ENCODE measurements at places on chromosomes 4 and X.

GRCh38 chr4:39319676-39320075 lies 46.5 kb downstream of the RFC1 start:
- no peak for DNase-seq

DNA sequence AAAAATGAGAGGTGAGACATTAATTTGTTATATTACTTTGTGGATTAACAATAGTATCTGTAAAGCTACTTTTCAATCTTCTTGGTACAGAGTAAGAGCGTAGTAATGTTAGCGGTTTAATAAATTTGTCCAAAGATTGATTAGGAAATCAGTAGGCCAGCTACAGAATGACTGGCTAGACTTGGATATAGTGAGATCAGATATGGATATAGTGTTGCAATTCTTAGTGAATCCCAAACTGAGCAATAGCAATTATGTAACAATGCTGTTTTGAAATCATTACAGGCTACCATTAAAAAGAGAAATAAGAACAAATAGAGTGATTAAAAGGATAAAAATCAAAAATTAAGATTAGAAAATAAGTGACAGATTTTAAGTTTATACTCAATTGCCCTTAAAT lies 847 bp upstream of the UGT2A2 start:
- no peak for DNase-seq

DNA sequence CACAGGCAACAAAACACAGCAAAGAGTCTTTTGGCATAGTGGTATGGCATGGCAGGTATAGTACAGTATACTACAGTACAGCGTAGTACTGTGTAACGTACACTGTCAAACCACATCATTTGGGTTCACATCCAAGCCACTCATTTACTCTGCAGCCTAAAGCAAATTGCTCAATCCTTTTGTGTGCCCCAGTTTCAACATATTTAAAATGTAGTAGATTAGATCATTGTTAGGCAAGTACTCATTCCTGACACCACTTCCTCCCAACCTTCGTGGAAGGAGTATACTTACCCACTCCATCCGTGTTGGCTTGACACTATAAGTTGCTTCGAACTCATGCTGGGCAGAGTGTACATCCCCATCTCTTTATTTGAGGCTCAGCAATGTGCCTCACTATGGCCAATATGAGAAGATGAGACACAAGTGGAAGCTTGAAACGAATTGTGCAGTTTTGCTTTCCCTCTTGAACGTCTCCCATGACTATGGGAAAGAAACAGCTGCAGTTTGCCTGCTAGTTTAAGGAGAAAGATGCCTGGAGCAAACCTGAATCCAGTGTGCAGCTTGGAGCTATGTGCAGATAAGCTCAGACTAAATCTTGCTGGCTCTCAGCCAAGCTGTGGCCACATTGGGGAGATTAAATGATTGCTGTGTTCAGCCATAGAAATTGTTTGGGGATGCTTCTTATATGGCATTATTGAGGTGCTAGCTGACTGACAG lies 85.7 kb upstream of the TBL1X start:
- DNase-seq, result no peak

GRCh38 chr4:37999000-37999716 lies 39.0 kb downstream of the PTTG2 start:
- no peak for DNase-seq

GRCh38 chr4:56115898-56116297 lies 167.2 kb downstream of the CEP135 start:
- no peak for DNase-seq

DNA sequence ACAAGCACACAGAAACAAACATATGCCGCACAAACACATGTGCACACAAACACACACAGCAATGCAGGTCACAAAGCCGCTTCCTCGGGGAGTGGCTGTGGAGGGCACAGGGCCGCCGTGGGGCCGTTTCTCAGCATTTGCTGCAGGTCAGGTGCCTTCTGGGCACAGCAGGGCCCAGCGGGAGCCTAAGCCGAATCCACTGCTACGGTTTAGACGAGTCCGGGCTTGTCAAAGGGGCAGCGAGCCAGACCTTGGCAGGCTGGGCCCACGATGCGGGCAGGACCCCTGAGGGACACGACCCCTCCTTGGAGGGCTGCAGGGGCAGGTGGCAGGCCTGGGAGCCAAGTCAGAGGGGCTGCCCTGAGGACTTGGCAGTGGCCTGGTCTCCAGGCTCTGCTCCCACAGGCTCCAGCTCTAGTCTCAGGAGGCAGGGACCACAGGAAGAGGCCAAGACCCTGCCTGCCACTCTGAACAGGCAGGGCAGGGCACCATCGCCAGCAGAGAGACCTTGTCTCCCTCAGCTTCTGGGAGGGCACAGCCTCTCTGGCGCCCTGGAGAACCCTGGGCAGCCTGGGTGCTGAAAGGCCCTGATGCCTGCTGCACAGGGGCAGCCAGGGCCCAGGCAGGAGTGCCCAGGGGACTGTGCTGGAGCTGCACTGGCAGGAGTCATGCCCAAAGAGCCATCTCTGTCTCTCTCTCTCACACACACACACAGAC lies 5.5 kb upstream of the ATP2B3 start:
- DNase-seq, result no peak

GRCh38 chr4:8322794-8323704 lies 53.5 kb downstream of the HTRA3 start:
- DNase-seq, result no peak

GRCh38 chr4:17939054-17939453 lies 82.5 kb downstream of the LCORL start:
- DNase-seq, result no peak

DNA sequence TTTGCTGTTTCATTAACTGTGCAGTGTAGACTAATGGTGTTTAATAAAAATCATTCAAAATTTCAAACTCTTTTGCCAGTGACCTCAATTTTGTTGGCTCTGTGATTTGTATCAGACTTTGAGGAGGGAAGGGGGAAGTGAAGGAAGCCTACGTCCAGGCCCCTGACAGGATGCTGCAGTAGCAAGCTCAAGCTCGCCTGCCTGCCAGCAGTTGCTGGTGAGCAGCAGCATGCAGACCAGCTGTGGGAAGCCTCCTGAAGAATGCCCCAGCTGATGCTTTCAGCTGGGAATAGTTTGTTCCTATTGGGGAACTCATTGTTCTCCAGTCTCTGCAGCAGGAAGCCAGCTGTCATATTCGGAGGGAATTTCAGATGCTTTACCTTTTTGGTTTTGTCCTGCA lies 495.2 kb downstream of the AFF2 start:
- DNase-seq, result no peak

DNA sequence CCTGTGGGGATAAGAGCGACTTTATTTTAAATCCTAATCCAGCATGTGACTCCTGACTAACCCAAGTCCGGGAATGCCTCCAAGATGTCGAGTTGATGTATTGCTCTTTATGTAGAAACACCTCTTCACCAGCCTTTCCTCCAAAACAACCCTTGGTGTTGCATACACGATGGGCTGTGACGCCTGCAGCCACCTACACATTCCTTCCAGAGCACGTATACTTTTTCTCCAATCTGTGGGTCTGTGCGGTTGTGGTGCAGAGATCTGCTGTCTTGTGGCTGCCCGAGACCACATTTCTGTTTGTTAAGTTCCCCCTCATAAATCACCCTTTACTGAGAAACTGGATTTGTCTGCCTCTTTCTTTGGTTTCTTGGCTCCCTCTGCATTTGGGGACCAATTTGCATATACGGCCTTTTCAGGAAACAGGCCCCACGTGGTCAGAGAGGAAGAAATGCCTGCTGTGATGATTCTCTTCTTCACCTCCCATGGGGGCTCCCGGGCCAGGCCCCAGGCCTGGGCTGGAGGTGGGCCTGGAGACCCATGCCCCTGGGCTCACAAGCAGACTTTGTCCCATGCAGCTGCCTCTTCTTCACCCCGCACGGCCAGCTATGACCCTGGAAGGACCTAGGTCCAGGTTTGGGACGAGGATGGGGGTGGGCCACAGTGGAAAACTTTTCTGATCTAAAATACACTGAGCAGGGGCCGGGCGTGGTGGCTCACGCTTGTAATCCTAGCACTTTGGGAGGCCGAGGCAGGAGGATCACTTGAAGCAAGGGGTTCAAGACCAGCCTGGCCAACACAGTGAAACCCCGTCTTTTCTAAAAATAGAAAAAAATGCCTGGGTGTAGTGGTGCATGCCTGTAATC lies 21.4 kb upstream of the AFAP1 start:
- no peak for DNase-seq

- DNase-seq, result no peak
Measured at GRCh38 chrX:46777971-46778810, 19.3 kb upstream of the SLC9A7 start.

GRCh38 chrX:7083468-7084396 lies 63.8 kb upstream of the STS start:
- no peak for DNase-seq

All from stimulated activated CD4-positive, alpha-beta T cell treated with anti-CD3 and anti-CD28 coated beads, TNF-alpha, amount 100 ng/mL, for 1 hour (primary cell).